ENCODE measurements at places on chromosomes 7 and 10. TPM values are rescaled to one million over a fixed set of nuclear protein-coding genes. Genes with fewer than 3 reads are reported as not detected.

COBL gene
- 21.3 TPM for total RNA-seq

PRPS1L1 gene
- not detected for total RNA-seq

PSTK gene
- total RNA-seq = 3.0 TPM

GRCh38 chr7:49295146-49295545 is 370.8 kb downstream of the CDC14C start:
- DNase-seq = no peak

DNA sequence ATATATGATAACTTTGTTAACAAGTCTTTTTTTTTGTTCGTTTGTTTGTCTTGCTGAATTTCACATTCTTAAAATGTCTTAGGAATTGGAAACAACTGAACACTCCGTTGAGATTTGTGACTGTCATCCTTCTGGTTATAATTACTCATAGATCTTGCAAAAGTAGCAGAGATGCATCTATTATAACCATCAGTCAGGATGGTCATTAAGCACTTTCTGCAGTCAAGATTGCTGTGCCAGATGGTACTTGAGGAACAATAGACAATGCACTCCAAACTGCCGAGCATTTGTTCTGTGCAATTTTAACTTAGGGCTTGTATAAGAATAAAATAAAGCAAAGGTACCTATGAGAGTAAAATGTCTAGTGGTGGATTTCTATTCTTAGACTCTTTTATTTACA is 710.1 kb upstream of the KCND2 start:
- DNase-seq = no peak

DNA sequence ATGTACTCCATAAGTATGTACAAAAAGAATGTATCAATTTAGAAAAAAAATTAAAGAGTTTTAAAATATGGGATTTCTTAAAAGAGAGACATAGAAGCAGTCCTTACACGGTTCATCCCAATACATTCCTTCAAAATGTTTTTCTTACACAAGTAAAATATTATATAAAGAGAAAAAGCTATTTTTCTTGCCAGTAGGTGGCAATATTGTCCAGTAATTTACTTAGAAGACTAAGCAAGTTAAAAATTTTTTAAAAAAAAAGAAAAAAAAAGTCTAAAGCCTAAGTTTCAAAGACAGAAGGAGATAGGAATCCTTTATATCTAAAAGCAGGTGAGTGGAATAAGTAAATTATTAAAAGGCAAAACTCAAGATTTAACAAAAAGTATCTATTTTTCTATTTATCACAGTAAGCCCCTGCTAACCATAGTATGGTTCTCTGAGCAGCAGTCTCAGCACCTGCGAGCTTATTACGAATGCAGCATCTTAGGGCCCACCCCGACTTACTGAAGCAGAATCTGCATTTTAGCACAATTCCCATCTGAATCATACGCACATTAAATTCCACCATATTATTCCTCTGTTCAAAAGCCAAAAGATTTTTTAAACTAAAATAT is 240.6 kb downstream of the DGKI start:
- no peak for DNase-seq

DNA sequence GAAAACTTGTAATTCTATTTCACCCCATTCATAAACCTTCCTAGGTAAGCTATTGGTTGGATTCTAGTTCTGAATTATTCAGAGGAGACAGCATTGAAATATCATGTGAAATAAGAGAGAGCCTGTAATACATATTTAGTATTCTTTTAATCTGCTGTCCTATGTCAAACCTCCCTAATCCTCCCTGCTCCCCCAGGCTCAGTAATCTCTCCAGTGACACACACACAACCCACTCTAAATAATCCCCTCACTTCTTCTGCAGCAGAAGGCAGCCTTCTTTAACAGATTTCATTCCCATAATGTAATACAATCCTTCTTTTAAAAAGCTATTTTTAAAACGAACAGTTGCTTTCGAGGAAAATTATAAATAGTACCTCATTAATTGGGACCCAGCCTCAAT is 639.7 kb upstream of the AUTS2 start:
- DNase-seq = no peak

DNA sequence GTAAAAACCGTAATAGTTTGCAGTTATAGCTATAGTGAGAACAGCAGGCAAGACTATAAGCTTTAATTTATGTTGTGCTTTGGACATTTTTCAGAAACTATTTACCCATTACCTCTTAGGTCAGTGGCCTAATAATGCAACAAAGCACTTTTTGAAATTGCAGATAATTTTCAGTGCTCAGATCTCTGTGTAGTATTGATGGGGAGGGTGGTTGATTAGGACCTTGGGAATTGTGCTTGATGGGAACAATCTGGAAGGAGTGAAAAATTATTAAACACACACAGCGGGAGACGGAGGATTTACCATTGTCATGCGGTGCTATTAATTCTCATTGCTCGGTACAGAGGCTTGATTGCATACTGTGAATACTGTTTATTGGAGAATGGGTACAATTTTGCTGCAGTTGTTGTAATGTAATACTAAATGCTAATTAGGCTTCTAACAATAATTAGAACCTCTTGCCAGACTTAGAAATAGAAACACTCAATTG is 304.8 kb downstream of the LRMDA start:
- no peak for DNase-seq

DNA sequence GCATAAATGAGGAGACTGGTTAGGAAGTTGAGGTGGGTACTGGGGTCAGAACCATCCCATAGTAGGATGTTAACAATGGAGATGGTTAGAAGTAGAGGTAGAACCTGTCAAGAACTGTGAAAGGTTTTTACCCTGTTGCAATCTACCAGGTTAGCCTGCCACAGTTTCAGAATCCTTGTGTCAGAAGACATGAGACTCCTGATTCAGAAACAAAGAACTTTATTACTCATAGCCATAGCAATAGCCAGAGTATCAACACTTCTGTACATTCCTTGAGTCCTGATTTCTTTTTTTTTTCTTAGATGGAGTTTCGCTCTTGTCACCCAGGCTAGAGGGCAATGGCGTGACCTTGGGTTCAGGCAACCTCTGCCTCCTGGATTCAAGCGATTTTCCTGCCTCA is 200.9 kb downstream of the GRM3 start:
- no peak for DNase-seq

DNA sequence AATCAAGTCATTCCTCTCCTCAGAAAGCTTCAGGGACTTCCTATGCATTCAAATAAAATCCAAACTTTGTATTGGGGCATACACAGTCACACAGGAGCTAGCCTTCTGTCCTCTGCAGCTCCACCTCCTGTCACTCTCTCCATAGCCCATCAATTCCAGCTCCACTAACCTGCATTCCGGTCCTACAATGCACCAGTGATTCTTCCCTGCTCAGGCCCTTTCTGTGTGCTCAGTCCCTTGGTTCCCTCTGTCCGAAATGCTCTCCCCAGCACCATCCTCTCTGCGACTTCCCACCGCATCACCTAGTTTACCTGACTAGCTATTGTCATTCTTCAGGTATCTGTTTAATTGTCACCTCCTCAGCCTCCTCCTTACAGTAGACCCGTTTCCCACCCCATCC is 26.4 kb upstream of the YAE1 start:
- DNase-seq = no peak

DNA sequence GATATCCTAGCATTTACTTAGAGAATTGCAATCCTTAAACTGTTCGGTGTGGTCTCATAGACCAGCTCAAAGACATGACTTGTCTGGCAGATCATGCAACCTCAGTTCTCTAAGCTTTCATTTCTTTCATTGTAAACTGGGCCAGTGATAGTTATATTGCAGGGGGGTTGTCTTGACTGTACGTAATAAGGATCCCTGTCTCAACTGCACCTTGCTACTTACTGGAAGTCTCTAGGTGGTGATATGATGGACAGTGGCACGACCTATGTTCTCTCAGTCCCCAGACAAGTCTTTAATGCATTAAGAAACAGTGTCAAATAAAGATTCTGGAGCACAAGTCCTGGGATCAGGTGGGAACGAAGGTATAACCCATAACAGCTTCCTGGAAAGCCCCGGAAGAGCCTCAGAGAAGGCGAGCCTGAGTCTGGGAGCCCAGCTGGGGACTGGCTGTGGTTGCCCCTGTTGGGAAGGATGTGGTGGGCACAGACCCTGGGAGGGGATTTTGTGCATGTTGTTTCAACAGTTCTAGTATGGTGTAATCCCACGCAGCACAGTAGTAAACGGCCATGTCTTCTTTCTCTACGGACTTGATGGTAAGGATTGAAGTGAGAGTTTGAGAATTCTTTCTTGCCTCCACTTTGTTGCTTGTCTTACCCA is 26.0 kb upstream of the TARP start:
- no peak for DNase-seq

Measured in esophagus squamous epithelium (tissue), 5 donors.